ENCODE measurements at places on chromosomes 13 and 19.
A peak's percentile ranks its signal among the peaks of the same experiment; 100 is the strongest.

DNA sequence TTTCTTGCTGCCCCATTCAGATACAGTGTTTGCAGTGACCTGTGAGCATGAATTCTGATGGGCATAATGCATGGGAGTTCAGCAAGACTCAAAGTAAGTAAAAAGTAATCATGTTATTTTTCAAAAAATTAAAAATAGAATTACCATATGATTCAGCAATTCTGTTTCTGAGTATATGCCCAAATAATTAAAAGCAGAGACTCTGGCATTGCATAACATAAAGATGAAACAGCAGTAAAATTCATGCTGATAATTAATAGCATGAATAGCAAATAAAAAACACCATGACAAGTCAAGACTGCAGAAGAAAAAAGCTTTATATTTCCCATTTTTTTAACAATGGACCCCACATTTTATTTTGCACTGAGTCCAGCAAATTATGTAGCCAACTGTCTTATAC, 21.3 kb downstream of the RNF6 start:
- no peak for DNase-seq

DNA sequence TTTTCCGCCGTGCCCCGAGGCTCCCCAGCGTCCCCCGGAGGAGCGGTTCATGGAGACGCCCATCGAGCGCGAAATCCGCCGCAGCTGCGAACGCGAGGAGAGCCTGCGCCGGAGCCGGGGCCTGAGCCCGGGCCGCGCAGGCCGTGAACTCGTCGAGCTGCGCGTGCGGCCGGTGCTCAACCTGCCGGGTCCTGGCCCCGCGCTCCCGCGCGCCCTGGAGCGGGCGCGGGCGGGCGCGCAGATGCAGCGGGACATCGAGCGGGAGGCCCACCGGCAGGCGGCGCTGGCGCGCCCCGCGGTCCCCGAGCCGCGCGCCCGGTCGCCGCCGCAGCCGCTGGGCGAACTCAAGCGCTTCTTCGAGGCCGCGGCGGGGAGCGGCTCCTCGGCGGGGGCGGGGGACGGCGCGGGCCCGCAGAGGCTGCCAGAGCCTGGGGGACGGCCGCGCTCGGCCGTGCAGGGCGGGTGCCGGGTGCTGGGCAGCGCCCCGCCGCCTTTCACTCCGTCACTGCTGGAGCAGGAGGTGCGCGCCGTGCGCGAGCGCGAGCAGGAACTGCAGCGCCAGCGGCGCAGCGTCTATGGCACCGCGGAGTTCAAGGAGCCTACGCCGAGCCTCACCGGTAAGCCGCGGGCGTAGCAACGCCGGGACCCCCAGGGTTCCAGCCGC, 807 bp downstream of the MISP3 start:
- DNase-seq = peak; percentile 13

DNA sequence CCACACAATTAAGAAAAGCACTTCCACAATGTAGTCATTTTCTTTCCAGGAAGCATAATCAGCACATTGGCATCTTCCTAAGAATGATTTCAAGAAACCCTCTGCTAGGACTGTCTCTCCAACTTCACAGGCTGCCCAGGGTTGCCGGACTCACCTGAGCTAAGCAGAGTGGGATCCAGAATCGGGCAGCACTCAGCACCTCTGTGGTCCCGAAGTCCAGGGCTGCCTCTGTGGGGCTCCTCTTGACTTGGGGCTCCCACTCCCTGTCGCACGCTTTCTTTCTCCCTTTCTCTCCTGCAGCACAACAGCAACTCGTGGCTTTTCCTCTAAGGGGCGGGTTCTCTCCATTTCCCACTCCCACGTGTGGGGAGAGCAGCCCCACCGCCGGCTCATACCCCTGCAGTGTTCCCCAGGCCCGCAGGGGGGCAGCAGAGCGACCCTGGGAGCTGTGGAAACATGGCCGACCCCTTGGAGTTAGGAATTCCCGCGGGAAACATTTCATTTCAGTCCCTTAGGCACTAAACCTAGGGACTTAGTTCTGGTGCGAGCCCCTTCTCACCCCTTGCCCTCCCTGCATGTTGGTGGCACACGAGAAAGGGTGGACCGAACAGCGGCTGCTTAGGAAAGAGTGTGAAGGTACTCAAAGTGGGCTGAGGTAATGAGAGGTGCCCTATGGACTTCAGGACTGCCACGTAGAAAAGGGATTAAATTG, at the start of gene TMEM272:
TSS of gene TMEM272 (minus strand) at position 316 of the 712 bp plus-strand sequence. CDS start 6,647 bp downstream, outside the sequence.
- DNase-seq = no peak

GRCh38 chr13:41460930-41461329, 3.6 kb downstream of the RGCC start:
- no peak for DNase-seq

- DNase-seq = no peak
Measured at GRCh38 chr13:102510072-102510471, 86.7 kb upstream of the TPP2 start.

DNA sequence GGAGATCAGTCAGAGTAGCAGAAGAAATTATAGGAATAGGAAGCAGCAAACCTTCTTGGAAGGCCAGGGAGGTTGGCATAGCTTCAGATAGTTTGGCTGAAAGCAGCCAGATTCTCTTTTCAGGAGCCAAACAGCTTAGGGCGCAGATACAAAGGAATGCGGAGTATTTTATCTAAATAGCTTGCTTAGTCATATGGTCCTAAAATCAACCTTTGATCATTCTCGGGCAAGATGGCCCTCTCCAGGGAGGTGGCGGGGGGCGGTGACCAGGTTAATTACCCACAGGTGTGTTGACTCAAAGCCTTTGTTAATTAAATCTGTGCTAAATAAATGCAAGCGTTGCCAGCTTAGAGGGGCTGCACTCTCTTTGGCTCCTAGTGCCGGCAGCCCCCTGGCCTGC, 12.5 kb upstream of the NCR1 start:
- no peak for DNase-seq
